ENCODE measurements at places on chromosomes 6 and 20.
A peak's percentile ranks its signal among the peaks of the same experiment; 100 is the strongest.

DNA sequence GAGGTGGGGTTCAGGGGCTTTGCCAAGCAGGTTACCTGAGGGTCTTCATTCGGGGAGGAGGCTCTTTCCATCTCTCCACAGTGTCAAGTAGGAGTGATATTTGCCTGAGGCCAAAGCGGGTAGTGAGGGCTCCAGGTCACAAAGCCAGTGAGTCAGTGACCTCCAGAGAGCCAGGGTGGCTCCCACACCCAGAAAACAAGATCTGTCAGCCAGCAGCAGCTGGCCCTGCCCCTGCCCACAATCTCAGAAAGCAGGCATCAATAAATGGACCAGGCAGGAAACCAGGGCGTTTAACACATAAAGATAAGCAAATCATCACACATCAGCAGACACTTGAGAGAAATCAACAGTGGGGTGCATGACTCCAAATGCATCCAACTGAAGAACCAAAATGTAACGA is 250.8 kb downstream of the CDH26 start:
- no peak for DNase-seq

DNA sequence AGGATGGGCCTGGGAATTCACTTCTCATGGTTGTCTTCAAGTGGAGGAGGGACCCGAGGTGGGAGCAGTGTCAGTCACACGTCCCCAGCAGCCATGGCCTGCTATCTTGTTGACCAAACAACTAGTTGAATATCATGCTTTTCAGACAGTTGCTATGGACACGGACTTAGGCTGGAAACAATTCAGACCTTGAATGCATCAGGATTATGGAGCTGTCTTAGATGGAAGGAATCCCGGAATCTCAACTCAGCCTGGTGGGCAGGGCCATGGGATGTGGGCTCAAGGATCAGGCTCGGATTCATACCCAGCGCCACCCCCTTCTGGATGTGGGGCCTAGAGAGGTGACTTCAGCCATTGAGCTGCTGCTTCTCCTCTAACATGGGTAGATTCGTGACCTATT is 112.6 kb downstream of the DLGAP4 start:
- DNase-seq = no peak

- no peak for DNase-seq
Observed at GRCh38 chr6:11098004-11098403, 4.4 kb downstream of the SMIM13 start.

DNA sequence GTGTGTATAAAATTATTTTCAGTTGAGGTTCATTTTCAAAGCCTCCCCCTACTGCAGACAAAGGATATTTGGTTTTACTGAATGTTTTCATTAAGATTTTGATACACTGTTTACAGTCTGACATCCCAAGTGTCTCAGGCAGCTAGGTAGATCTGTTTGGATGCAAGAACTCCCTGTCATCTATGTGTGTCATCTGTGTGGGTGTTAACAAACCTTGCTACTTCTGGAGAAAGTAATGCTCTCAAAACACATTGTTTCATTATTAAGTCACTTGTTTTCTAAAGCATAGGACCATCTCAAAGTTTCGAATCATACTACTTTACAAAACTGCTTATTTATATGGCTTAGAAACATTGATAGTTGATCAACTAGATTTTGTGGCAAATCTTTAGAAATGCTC is 114.5 kb upstream of the TMEM170B start:
- DNase-seq = no peak

DNA sequence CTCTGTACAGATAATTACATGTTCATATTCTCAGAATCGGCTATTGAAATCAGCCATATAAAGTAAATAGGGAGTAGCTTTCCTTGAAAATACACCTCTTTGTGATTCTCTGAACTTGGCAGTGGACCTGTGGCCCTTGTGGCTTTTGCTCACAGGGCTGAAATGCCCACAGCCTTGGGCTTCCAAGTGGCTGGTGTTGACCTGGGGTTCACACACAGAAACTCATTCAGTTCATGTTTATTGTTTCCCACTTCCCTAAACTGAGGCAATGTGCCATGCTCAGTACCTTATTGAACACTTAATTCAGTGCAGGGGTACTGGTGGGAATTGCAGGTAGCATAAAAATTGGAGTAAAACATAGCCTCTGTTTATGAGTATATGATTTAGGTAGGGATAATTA is 19.1 kb upstream of the TULP4 start:
- peak; percentile 28 for DNase-seq

GRCh38 chr6:113875470-113875869 is 18.3 kb downstream of the MARCKS start:
- no peak for DNase-seq

Data from NCI-H1417 (cell line).